ENCODE measurements at places on chromosomes 1 and 21.

DNA sequence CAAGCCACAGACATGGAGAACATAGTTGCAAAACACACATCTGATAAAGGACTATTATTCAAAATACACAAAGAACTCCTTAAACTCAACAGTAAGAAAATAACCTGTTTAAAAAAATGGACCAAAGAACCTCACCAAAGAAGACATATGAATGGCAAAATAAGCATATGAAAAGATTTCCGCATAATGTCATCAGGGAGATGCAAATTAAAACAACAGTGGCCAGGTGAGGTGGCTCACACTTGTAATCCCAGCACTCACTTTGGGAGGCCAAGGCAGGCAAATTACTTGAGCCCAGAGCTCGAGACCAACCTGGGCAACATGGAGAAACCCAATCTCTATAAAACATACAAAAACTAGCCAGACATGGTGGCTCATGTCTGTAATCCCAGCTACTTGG, 50.4 kb downstream of the PRPF38A start:
- no peak for DNase-seq

DNA sequence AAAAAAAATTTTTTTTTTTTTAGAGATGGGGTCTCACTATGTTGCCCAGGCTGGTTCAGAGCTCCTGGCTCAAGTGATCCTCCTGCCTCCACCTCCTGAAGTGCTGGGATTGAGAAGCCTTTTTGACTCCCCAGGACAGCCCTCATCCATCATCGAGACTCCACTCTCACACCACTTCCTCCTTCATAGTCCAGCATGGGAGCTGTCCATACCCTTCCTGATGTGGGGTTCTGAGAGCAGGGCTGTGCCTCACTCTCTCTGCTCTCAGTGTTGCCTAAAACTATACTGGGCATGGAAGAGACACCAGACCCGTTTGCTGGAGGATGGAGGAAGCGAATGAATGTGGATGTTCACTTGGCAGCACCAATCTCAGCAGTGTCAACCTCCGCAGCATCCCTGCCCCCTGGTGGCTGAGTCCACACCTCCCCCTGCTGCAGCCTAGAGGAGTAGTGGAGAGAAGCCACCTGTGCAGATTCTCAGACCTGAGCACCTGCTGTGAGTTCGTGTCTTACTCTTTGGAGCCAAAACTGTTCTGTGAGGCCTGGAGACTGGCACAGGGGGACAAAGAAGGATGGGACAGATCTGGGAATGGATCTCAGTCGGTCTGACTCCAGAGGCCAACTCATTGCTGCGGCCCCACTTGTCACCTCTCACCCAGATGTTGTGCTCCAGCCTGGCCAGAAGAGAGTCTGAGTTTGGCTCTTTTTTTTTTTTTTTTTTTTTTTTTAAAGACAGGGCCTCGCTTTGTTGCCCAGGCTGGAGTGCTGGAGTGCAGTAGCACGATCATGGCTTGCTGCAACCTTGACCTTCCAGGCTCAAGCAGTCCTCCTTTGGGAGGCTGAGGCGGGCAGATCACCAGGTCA, 17.7 kb downstream of the TINAGL1 start:
- no peak for DNase-seq

- no peak for DNase-seq
Observed at GRCh38 chr21:44428281-44428960, 26.9 kb upstream of the LRRC3 start.

DNA sequence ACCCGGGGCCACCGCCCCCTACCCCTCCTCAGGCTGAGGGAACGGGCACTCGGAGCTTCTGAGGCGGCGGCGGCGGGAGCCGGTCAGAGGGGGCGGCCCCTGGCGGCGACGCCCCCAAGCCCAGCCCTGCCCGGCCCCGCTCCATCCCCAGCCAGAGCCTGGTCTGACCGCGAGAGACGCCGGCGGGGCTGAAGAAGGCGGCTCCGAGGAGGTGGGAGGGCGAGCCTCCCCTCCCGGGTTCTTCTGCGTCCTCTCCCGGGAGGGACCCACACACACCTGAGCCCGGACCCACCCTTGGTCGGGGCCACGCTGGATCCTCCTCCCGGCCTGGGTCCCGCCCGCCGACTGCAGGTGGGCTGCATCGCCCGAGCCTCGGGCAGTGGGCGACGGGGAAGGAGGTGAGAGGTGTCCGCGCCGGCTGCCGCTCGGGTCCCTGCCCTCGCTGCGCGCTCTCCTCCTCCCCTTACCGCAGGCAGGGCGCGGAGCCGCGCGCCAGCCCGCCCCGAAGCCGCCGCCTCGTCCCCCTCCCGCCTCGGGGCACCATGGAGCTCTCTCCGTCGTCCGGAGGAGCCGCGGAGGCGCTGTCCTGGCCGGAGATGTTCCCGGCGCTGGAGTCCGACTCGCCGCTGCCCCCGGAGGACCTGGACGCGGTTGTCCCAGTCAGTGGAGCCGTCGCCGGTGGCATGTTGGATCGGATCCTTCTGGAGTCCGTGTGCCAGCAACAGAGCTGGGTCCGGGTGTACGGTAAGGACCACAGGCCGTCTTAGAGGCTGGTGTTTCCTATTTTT, at the start of gene RASAL2:
RASAL2 (plus strand) TSS at position 154 of the 788 bp plus-strand sequence; CDS start at position 543, 389 bp downstream.
- no peak for DNase-seq

- no peak for DNase-seq
Observed at GRCh38 chr1:68745451-68745850, 248.6 kb upstream of the DEPDC1 start.

- DNase-seq = no peak
Observed at GRCh38 chr1:245263529-245264095, 108.8 kb downstream of the KIF26B start.

DNA sequence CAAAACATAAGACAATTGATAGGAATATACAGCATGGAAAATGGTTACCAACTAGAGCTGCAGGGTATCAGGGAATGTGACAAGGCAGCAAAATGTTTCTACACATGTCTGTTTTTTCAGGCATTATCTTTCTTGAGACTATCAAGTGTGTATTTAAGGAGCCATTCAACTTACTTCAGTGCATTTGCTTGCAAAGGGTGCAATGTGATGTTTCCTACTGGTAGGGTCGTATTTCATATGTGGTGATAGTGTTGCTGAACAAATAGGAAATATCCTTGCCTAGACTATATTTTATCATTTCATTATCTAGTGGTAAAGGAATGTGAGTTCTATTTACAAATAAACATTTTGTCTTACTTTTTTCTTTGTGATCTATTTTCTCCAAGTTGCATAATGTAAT, 42.4 kb downstream of the PTPRC start:
- no peak for DNase-seq

GRCh38 chr1:79667848-79668696, 661.5 kb upstream of the ADGRL4 start:
- no peak for DNase-seq

GRCh38 chr1:220113136-220113695, 19.3 kb downstream of the IARS2 start:
- DNase-seq = no peak

DNA sequence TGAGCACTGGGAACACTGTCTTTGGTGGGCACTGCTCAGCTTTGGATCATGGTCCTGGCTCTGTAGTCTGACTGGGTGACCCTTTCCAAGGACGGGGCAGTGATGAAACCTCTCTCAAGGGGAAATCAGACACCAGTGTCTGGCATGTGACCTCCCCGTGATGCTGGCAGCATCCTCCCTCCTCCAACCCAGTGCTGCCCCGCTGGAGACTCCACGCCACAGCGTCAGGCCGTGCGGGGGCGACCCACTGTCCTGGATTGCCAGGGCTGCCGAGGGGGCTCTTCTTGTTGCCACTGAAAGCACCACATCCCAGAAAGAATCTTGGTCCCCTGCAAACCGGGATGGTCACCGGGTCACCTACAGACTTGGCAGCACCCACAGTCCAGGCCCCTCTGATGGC, 146.4 kb upstream of the ARHGEF16 start:
- no peak for DNase-seq

DNA sequence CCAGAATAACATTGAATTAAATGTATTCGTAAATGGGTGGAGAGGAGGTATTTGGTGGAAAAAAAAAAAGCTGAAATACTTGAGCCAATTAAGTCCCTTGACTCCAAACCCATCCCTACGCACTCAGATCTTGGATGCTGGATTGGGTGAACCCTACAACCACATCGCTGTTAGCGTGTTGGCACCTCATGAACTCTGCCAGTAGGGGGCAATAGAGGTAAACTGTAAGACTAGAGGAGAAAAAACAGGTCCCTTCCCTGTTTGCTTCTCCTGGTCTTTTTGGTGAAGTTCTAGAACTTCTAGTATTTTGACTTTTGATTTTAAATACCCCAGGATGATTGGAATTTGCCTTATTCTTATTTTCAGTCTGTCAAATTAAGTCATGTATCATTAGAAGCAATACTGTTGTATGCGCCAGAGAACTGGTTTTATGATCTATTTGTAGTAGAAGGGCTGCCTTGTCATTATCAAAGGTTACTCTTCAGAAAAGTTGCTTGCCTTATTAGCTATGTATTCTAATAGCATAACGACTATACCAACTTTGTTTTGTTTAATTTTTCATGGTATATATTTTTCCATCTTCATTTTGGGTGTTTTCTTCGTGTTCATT, 1.9 kb upstream of the OR13G1 start:
- DNase-seq = no peak

- DNase-seq = no peak
Observed at GRCh38 chr1:7705048-7705907, 65.8 kb upstream of the VAMP3 start.

DNA sequence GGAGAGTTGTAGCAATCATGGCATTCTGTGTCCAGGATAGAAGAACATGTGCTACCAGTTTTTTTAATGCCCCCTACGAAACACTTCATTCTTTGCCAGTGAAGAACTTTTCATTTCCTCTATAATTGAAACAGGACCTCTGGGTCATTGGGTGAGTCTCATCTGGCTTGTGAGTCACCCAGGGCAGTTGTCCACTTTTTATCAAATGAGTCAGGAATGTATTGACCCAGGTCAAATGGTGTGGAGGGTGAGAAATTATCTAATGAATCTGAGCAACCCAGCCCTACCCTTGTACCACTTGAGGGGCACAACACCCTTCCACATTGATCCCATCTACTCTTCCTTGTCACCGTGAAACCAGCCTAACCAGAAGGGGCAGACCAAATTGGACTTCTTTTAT, 417.3 kb upstream of the PROX1 start:
- DNase-seq = no peak

- DNase-seq = no peak
Observed at GRCh38 chr1:90114521-90115141, 119.7 kb downstream of the ZNF326 start.

- no peak for DNase-seq
Observed at GRCh38 chr1:156069490-156070455, 8.8 kb downstream of the RAB25 start.

DNA sequence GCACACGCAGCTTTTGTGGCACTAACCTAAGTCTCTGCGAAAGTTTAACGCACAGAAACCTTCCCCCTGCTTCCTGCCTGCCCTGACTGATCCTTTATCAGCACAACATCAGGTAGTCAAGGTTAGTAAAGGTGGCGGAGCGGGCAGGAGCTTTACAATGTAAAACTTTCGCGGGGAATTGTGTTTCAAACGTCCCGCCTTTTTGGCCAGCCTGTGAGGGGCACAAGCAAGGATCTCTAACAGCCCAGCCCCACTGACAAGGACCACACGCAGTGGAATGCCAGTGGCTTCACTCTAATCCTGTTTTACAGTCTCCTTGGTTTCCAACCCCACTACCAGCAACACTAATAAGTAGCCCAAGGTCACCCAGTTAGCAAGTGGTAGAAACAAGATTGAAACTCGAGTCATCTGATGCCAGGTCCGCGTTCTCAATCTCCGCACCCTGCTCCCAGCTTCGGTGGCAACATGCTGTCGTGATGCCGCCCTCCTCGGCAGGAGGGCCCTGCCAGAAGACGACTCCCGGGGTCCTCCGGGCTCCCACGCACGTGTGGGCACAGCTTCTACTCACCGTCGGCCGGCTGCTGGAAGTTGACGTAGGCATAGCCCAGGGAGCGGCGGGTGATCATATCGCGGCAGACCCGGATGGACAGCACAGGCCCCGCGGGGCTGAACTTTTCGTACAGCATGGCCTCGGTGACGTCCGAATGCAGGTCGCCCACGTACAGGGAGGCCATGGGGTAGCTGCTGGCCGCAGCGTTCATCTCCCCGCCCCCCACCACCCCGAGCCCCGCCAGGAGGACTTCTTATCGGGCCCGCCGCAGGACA, 1.2 kb downstream of the PABPC4 start:
- DNase-seq = no peak

- DNase-seq = no peak
Observed at GRCh38 chr1:196858811-196859210, 29.0 kb upstream of the CFHR4 start.

GRCh38 chr1:167573035-167573434, 19.5 kb upstream of the CREG1 start:
- DNase-seq = no peak

DNA sequence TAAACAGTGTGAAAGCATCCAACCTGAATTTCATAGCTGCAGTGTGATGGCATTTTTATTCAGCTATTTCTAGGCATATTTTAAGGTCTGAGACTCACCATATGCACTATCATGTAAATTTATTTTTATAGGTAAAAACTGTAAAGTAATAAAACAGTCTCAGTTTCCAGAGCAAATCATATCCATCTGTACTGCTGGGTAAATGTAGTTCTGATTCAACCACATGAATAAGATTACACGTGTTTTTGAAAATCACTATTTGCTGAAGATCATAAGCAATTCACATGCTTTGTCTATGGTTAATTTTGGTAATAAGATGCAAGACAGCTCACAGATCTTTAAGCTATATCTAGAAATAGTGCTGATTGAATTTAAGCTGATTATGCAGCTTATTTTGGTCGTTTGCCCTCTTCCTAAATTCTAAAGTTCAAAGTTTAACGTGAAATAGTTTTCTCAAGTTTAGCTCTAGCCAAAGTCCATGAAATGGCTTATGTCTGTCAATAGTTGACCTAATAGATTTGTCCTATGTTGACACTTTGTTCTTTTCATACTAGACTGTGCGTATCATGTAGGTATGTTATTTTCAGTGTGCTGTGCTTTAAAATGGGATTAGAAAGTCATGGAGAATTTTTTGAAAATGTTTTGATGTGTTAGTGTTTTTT, 489.0 kb downstream of the USP25 start:
- DNase-seq = no peak

DNA sequence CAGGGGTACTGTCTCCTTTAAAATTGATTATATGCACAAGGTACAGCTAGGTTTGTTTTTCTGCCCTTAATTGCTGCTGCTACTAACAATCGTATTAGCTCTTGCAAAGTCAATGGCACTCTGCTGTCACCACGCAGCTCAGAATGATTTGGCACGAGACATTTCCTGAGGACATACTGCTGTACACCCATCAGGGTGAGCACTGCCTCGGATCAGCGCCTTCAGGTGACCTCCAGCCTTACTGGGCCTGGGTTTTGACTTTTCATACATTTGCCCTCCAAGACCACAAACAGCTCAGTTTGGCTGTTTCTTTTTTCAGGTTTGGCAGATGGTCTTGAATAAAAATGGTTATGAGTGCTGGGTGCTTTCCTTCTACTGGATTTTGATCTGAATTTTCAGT, 110.9 kb downstream of the NTPCR start:
- DNase-seq = no peak

GRCh38 chr1:63367215-63368103, at the start of gene ALG6:
Gene ALG6, plus strand, starts transcription at chr1:63367627. Its CDS starts 3,351 bp downstream, at chr1:63370978.
- DNase-seq = peak; percentile 62

- DNase-seq = no peak
Observed at GRCh38 chr21:44793592-44794374, 7.8 kb downstream of the UBE2G2 start.

- no peak for DNase-seq
Observed at GRCh38 chr1:205532996-205533735, 28.7 kb downstream of the CDK18 start.

Measured in cortex of kidney (tissue), 1 donor.